ENCODE measurements at places on chromosomes 5 and 9.
A peak's percentile ranks its signal among the peaks of the same experiment; 100 is the strongest.

DNA sequence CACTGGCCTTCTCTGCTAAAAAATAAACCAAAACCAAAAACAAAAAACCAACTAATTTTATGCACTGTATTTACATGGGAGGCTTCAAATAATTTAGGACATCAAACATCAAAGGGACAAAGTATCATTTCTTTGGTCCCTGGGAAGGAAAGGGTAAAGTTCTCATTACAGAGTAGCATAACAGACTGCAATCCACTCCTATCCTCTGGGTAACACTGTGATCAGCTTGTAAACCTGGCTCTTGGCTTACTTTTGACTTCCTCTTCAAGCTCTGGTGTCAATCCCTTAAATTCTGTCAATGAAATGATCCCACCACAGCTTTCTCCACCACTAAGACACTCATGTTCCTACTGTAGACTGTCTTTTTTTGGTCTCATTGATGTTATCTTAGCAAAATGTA is 69.8 kb upstream of the VCAN start:
- no peak for DNase-seq

DNA sequence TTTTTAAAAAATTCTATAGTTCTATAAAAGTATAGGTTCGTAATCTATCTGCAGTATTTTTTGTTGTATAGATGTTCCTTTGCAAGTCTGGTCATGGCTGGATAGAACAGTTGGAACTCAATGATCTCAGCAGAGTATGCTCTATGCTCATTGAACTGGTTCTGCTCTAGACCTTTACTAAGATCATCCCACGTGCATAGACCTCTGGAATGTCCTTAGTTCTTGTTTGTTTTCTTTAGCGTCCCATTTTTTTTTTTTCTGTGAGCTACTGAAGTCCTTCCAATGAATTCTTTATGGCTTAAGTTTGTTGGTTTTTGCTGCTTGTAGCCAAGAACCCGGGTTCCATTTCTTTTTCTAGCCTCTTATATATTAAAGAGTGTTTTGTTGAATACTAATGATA is 3.5 kb downstream of the TMEM38B start:
- no peak for DNase-seq

DNA sequence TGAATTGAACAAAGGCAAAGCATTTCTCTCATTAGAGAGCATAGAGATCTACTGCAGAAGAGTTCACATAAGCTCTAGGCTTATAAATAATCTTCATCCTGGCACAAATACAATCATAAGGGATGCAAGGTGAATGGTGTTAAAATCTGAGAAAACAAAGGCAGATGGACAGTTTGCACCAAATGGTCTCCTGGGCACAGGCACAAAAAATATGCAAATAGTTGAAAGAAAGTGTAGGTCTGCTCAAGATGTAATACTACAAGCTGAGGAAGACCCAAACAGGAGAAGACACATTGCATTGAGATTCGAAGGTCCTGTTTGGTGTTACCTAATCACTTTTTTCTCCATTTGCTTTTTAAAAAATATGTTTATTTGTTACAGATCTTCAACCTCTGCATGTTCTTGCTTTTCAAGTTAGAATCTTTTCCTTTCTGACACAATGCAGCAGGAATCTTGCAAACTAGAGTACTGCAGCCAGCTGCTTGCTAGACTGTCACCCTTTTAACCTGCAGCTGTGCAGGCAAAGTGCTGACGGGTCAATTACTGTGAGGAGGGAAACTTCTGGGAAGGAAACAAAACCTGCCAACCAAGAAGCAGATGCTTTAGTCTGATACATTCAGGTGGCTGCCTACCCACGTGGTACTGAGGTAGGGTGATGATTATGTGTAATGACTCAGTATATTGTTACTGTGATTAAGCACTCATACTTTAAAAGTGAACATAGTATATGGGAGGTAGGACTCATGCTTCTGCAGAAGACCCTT is 1048.6 kb upstream of the SEMA6A start:
- DNase-seq = no peak

- DNase-seq = peak; percentile 26
Measured at GRCh38 chr9:92634712-92635605, 35.0 kb downstream of the IPPK start.

Measured in activated effector memory CD4-positive, alpha-beta T cell treated with Interleukin-2 at 50 U/mL for 16 hours (primary cell).